ENCODE measurements at places on chromosomes 12 and 14. TPM values are rescaled to one million over a fixed set of nuclear protein-coding genes. Genes with fewer than 3 reads are reported as not detected.

The RBP5 gene
- total RNA-seq, result not detected

The CACNA1C gene
- 5.2 TPM for total RNA-seq

The KRT3 gene
- total RNA-seq, result not detected

The OR6C70 gene
- not detected for total RNA-seq

DNA sequence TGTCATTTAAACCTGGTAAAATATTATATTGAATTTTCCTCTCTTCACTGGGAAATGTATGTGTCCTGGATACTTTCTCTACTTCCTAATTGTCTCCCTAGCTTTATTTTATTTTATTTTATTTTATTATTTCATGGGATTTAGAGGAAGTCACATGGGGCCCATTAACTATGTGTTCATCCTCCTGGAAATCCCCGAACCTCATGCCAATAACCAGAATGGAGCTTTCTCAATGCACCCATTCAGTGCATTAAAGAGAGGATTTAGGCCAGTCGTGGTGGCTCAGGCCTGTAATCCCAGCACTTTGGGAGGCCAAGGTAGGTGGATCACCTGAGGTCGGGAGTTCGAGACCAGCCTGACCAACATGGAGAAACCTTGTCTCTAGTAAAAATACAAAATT lies 1.3 kb upstream of the RPGRIP1 start:
- no peak for DNase-seq

GRCh38 chr12:114955414-114956014 lies 271.5 kb upstream of the TBX3 start:
- no peak for DNase-seq

DNA sequence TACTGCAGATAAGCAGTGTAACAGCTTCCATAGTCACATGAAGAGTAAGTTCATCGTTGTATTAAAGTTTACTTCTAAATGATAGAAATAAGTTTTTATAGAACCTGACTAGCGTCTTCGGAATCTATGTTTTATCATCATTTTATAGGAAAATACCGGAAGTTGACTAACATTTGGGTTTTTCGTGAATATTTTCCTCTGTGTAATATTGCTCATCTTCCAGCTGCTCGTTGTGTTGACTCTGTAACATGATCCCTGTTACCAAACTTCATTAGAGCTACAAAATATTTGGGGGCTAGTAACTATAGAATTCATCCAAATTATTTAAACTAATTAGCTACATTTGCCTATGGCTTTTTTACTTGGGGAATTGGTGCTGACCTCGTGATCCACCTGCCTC lies 37.2 kb downstream of the DDX51 start:
- no peak for DNase-seq

Measured in A673 (cell line).